G401 (cell line): ENCODE measurements at places on chromosomes 16 and 17. TPM values are rescaled to one million over a fixed set of nuclear protein-coding genes. Genes with fewer than 3 reads are reported as not detected.

TNS4 gene
- total RNA-seq: not detected in 2 replicates

KIF1C gene
- total RNA-seq: 75.6 and 95.9 TPM in 2 replicates

ZG16 gene
- not detected in 2 replicates for total RNA-seq

CLEC18B gene
- 2.2 TPM in 1 of 2 replicates, not detected in the other for total RNA-seq

SLC6A4 gene
- not detected in 2 replicates for total RNA-seq

SUZ12 gene
- total RNA-seq: 34.9 and 65.7 TPM in 2 replicates

MPP2 gene
- total RNA-seq: 58.8 and 82.5 TPM in 2 replicates

ITGAD gene
- total RNA-seq: not detected in 2 replicates

C16orf95 gene
- 7.0 and 14.2 TPM in 2 replicates for total RNA-seq

C16orf86 gene
- total RNA-seq: not detected in 2 replicates

ANKRD11 gene
- total RNA-seq: 42.6 and 55.3 TPM in 2 replicates

TEX14 gene
- not detected in 2 replicates for total RNA-seq

IQCK gene
- 5.6 and 6.6 TPM in 2 replicates for total RNA-seq

GABARAPL2 gene
- 18.9 and 20.1 TPM in 2 replicates for total RNA-seq

NLGN2 gene
- 5.5 and 6.8 TPM in 2 replicates for total RNA-seq

TP53TG3B gene
- not detected in 2 replicates for total RNA-seq

SOX9 gene
- total RNA-seq: not detected in 2 replicates

MSRB1 gene
- total RNA-seq: 72.3 and 79.3 TPM in 2 replicates

PRR35 gene
- 0.41 and 2.3 TPM in 2 replicates for total RNA-seq

NHERF1 gene
- 82.3 and 90.0 TPM in 2 replicates for total RNA-seq

SULT1A3 gene
- total RNA-seq: 0.75 and 7.5 TPM in 2 replicates

ZNF469 gene
- 0.18 and 0.34 TPM in 2 replicates for total RNA-seq
